NCI-H510A treated with DMSO at 0.1 percent for 48 hours (cell line): ENCODE measurements at places on chromosomes 1 and 21.

DNA sequence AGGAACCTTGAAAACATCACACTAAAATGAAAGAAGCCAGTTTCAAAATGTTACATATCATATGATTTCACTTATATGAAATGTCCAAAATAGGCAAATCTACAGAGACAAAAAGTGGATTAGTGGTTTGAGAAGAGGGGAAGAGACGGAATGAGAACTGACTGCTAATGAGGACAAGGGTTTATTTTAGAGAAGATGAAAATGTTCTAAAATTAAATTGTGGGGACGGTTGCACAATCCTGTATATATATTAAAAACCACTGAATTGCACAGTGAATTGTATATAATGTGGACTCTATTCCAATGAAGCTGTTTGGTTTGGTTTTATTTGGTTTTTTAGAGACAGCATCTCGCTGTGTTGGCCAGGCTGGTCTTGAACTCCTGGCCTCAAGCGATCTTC, 35.6 kb downstream of the PRPF38A start:
- no peak for DNase-seq

DNA sequence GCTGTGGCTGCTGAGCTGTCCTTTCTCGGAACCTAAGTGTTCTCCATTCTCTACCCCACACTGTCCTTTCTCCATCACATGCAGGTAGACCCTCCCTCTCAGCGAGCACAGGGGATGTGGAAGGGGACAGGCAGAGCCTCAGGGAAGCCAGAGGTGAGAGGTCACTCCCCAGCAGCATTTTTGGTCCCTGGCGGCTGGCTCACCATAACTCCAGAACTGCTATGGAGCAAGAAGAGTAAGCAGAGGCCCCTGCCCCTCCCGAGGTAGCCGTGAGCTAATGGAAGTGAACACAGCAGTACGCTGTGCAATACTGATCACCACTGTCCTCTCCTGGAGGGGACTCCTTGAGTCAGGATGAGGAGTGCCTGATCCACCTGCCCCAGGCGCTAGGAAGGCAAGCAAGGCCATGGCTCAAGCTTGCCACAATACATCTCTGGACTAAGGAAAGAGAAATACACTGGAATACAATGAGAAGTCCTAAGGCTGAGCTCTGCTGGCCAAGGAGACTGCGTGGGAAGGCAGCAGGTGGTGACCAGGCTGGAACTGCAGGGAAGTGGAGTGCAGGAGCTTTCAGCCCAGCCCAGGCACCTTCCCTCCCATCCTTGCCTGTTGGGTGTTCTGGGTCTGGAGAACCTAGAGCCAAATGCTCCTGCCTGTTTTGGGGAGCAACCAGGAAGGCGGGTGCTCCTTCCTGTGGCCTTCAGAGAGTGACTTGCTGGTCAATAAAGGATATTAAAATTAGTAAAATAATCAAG, 96.2 kb downstream of the LAMC2 start:
- DNase-seq = no peak

DNA sequence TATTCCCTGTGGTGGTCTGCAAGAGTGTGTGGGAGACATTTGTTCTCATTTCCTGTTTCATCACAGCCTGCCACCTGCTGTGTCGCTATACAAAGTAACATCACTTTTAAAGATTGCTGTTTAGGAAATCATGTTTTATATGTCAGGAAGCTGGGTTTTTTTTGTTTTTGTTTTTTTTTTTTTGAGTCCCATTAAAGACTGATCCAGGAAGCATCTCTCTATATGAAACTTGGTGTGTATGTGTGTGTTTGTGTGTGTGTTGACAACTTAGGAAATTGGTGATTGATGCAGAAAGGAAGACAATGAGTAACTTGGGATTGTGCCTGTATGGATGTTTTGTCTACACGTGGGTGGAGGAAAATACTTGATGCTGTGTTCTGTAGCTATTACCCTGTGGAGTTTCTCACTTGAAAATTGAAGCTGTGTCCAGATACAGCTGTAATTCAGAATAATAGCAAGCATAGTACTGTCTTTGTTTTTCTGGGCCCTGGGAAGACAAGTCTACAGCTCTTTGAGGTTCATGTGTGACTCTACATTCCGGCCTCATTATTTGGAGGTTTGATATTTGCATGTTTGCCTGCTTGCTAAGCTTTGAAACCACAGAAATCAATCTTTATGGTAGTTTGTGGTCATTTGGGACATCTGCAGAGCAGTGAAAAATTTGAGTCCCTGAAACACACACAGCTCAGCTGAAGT, 47.9 kb downstream of the LAMC1 start:
- DNase-seq = no peak

GRCh38 chr1:159755451-159756007, 25.2 kb upstream of the DUSP23 start:
- no peak for DNase-seq
